Activated gamma-delta T cell treated with Interleukin-2 at 50 U/mL for 16 hours (primary cell): ENCODE measurements at places on chromosomes 11 and 22.

- no peak for DNase-seq
Measured at GRCh38 chr11:12592283-12592682, 81.9 kb upstream of the TEAD1 start.

DNA sequence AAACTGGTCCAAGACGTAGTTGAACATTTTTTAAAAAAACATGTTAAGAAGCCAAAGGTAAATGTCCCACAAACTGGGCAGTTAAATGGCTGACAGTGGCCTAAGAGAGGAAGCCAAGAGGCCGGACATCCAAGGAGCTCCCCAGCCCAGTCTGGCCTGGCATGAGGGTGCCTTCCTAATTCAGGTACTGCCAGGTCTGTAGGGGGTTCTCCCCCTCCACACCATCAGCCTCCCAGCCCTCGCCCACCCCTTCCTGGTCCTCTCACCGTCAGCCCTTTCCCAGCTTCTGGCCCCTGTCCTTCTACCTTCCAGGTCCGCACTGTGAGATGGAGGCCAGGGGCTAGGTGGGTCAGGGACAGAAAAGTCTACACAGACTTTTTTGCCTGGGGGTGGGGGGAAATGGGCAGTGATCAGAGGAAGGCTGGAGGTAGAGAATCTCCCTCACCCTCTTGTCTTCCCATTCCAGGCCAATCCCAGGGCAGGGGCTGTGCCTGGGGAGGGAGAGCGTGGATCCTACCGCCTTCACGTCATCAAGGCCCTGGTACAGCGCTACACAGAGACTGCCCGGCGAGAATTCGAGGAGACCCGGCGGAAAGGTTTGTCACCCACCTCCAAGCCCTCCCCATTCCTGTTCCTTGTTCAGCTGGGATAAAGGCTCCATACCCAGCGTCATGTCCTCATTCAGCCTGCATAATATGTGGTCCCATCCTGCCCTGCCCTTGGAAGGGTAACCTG lies 6.0 kb downstream of the ART5 start:
- DNase-seq = no peak

DNA sequence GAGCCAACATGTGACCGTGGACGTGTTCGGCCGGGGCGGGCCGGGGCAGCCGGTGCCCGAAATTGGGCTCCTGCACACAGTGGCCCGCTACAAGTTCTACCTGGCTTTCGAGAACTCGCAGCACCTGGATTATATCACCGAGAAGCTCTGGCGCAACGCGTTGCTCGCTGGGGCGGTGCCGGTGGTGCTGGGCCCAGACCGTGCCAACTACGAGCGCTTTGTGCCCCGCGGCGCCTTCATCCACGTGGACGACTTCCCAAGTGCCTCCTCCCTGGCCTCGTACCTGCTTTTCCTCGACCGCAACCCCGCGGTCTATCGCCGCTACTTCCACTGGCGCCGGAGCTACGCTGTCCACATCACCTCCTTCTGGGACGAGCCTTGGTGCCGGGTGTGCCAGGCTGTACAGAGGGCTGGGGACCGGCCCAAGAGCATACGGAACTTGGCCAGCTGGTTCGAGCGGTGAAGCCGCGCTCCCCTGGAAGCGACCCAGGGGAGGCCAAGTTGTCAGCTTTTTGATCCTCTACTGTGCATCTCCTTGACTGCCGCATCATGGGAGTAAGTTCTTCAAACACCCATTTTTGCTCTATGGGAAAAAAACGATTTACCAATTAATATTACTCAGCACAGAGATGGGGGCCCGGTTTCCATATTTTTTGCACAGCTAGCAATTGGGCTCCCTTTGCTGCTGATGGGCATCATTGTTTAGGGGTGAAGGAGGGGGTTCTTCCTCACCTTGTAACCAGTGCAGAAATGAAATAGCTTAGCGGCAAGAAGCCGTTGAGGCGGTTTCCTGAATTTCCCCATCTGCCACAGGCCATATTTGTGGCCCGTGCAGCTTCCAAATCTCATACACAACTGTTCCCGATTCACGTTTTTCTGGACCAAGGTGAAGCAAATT lies 1.8 kb downstream of the FUT4 start:
- no peak for DNase-seq

- no peak for DNase-seq
Measured at GRCh38 chr11:39374963-39375698, 2084.3 kb downstream of the LRRC4C start.

DNA sequence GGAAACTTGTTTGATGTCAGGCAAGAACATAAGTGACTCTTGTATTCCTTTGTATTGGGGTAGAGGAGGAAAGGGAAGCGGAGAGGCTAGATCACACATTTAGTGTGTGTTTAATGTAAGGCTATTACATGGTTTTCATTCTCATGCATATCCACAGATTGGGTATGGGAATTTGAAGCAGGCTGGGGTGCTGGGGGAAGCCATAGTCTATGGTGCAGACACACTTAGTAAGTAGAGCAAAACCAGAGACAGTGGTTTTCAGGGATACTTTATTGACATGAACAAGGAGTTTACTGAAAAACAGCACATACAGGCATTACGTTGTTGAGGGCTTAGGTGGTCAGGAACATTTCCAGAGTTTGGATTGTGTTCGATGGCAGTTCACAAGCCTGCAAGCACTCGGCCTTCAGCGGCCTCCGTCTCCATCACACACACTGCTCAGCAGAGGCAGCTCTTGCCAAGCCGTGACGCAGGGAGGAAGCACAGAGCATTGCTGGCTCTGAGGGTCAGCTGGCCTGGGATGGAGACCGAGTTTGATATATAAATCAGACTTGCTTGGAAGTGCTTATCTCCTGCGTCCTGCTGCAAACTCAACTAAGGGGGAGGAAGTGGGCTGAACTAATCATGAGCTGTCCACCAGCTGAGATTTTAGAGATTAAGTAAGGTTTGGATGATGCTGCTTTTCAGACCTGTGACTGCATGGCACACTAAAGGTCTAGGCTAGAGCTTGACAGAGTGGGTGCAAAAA lies 25.3 kb downstream of the SCN3B start:
- DNase-seq = no peak

DNA sequence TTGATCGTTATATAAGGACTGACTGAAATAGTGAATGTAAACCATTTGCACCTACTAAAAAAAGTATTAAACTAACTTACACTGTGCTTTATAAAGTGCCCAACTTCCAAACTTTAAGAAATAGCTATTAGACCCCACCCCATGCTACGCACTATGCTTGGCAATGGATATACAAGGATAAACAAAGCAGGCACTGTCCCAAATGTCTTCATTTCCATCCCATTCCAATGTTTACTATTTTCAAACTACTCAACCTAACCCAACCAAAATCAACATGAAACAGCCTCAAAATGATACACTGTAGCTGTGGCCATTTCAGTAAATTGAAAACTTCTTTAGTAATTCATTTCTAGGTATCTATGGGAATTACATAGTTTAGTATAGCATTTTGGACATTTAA lies 12.5 kb downstream of the PHF21A start:
- no peak for DNase-seq

DNA sequence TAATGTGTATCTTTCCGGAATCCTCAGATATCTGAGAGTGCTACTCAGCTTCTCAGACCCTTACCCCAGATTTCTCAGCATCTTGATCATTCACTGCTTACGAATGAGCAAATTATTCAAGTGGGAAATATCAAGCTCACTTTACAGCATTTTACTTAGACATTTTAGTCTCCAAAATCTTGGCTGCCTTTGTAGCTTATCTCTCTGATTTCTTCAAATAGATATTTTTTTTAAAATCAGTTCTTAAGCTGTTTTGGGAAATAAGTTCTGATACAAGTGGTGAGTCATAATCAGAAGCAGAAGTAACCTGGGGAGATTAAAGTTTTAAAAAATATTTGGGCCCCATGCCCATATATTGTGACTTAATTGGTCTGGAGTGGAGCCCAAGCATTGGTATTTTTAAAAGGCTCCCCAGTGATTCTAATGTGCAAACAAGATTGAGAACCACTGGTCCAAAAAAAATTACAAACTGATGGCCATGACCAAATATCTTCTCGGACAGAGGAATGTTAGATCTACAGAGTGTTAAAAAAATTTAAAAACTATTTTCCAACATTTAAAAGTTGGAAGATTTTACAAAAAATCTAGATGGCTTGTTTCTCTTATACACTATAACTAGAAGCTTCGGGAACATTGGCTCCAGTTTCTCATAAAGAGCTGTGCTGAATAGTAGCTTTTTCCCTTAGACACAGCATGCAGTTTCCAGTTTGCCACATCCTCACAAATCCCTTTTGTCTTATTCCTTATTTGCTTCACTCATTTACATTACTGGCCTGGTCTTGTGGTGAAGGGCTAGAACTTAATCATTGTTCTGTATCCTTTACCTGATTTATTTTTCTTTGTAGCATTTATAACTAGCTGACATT lies 87.8 kb upstream of the BMAL1 start:
- DNase-seq = no peak

- peak; percentile 18 for DNase-seq
Measured at GRCh38 chr11:14248580-14248981, 110.4 kb downstream of the RRAS2 start.

GRCh38 chr11:61281581-61282250 lies 13.4 kb downstream of the VWCE start:
- no peak for DNase-seq
